DMS79 treated with DMSO at 0.1 percent for 48 hours (cell line): ENCODE measurements at places on chromosomes 16 and 17.
A peak's percentile ranks its signal among the peaks of the same experiment; 100 is the strongest.

DNA sequence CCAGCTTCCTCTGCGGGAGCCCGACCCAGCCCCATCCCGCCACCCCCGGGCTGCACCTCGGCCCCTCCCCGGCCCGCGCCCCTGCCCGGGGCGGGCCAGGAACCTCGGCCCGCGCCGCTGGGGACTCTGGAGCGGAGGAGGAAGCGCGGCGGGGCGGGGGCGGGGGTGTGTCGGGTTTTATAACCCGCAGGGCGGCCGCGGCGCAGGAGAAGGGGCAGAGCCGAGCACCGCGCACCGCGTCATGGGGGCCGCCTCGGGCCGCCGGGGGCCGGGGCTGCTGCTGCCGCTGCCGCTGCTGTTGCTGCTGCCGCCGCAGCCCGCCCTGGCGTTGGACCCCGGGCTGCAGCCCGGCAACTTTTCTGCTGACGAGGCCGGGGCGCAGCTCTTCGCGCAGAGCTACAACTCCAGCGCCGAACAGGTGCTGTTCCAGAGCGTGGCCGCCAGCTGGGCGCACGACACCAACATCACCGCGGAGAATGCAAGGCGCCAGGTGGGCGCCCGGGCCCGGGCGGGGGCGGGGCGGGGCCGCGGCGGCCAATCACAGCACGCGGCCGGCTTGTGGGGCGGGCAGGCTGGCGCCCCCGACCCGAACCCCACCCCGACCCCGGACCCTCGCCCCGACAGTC lies at the start of gene ACE:
Gene ACE (plus strand): TSS at position 208 of the 626 bp plus-strand sequence. CDS start 34 bp downstream, at position 242.
- DNase-seq: peak; percentile 41

DNA sequence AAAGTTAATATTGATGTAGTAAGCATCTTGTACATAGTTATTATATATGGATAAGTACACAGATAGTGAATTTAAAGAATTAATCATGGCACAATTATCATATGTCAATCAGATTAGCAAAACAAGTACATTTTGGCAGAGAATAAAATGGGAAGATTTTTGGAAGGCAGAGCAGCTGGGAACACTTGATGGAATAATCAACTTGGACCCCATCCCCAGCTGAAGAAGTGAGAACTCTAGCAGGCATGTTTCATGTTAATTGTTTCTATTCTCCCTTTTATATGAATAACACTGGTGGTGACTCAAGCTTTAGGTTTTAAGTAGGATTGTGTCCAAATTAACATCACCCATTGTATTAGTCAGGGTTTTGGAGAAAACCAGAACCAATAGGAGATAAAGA lies 198.7 kb downstream of the KCNJ2 start:
- no peak for DNase-seq

- peak; percentile 12 for DNase-seq
These were observed 199.1 kb downstream of the XYLT1 start for GRCh38 chr16:17271687-17272086.

DNA sequence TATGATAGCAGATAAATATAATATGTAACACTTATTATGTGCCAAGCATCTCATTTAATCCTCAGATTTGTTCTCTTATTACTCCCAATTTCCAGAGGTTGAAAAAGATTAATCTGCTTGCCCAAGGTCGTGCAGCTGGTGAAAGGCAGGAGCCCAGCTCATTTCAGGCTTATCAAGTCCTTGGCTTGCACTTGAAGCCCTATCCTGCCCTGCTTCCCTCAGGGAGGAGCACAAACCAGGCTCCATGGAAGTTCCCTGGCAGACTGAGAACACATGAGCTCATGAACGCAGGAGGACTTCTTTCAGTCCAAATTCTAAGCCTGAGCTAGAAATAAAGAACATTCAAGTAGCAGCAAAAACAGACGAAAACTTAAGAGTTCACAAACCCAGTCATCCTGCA lies 74.8 kb downstream of the USP31 start:
- no peak for DNase-seq

DNA sequence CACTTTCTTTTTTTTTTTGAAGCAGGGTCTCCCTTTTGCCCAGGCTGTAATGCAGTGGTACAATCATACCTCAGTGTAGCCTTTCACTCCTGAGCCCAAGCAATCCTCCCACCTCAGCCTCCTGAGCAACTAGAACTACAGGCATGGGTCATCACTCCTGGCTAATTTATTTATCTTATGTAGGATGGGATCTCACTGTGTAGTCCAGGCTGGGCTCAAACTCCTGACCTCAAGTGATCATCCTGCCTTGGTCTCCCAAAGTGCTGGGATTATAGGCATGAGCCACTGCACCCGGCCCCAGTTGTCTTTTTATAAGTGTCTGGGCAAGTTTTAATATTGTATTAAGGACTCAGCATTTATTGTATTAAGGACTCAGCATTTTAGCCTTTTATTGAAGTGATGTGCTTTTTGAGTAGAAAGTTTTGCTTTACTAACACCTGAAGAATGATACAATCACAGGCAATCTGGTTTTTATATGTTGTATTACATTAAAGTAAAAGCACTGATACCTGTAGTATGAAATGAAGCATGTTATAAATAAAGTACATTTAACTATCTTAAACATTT lies 22.9 kb downstream of the VMP1 start:
- no peak for DNase-seq

DNA sequence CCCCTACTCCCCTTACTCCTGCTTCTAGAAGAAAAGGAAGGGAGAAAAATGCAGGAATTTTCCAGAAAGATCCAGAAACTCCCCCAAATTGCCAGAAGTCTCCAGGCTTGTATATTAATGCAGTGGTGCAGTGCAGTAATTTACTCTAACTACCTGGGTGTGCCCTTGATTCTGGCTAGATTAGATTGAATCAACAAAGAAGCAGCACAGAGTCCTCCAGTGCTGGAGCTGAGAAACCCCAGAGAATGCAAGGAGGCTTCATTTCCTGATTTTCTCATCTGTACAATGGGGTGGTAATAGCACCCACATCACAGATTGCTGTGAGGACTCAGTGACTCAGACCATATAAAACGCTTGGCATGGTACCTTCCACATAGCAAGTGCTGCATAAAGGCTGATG lies 247.3 kb upstream of the RPL38 start:
- no peak for DNase-seq

DNA sequence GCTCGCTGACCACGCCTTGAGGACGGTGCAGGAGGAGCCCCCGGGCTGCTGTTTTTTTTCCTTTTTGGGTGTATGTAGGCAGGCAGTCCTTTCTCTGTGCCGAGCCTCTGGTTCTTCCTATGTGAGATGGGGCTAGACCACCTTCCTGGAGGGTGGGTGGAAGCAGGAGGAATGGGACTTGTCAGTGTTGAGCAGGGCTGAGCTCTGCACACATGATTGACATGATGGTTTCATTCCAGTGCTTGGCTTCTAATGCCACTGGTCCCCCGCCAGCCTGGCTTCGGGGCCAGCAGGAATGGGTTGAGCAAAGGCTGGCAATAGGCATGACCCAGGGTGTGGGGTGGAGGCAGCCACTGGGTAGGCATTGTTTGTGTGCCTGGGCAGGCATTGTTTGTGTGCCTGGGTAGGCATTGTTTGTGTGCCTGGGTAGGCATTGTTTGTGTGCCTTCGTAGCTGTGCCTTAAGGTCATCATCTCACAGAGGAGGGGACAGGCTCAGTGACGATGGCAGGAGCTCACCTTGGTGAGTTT lies 14.2 kb upstream of the ADCY7 start:
- DNase-seq: no peak

GRCh38 chr16:25481636-25482035 lies 210.1 kb upstream of the HS3ST4 start:
- no peak for DNase-seq

DNA sequence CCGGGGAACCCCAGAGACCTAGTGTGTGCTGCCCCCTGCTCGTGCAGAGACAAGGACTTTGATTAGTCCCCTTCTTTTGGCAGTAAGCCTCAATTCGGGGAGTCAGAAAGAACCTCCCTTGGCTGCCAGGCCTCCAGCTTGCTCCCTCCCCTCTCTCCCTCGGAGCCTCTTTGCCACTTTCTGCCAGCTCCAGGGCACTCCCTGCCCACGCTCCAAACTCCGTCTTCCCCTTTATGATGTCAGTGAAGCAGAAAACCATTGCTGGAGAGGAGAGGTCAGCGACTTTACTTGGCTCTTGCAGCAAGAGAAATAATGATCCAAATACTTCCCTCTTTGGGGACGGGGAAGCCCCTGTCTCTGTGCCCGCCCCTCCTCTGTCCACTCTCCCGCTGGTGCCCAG lies 28.1 kb downstream of the TTYH2 start:
- DNase-seq: peak; percentile 25
